ENCODE measurements at places on chromosomes 16 and 17.

- no peak for DNase-seq
Measured at GRCh38 chr17:67216578-67217320, 28.2 kb downstream of the HELZ start.

- DNase-seq, result no peak
Measured at GRCh38 chr17:80119271-80119791, 17.9 kb downstream of the GAA start.

GRCh38 chr16:87877942-87878507 lies 8.7 kb upstream of the SLC7A5 start:
- no peak for DNase-seq

- no peak for DNase-seq
Measured at GRCh38 chr17:13005530-13005929, 12.3 kb downstream of the ELAC2 start.

GRCh38 chr17:27339836-27340550 lies 46.1 kb downstream of the WSB1 start:
- peak; percentile 36 for DNase-seq

- DNase-seq, result no peak
Measured at GRCh38 chr17:2897605-2898004, 101.4 kb downstream of the RAP1GAP2 start.

- no peak for DNase-seq
Measured at GRCh38 chr16:68492543-68493411, 44.5 kb upstream of the SMPD3 start.

- no peak for DNase-seq
Measured at GRCh38 chr16:87131061-87131995, 185.9 kb downstream of the C16orf95 start.
